ENCODE measurements at places on chromosomes 7 and 10. TPM values are rescaled to one million over a fixed set of nuclear protein-coding genes. Genes with fewer than 3 reads are reported as not detected.

The CALU gene
- total RNA-seq: 856 TPM

The ZNF804B gene
- total RNA-seq: not detected

The CTAGE6 gene
- total RNA-seq: not detected

The GPRIN2 gene
- not detected for total RNA-seq

The IL2RA gene
- not detected for total RNA-seq

The TMEM229A gene
- not detected for total RNA-seq

The POLR2J2 gene
- 7.4 TPM for total RNA-seq

The CYP2C19 gene
- total RNA-seq: not detected

The RSPH10B gene
- total RNA-seq: not detected

The RHOBTB1 gene
- total RNA-seq: 10.1 TPM

The PON1 gene
- not detected for total RNA-seq

The UNCX gene
- not detected for total RNA-seq

The ZNF467 gene
- 1.1 TPM for total RNA-seq

The CALN1 gene
- not detected for total RNA-seq

The HIPK2 gene
- total RNA-seq: 16.3 TPM

The WDR37 gene
- 21.3 TPM for total RNA-seq

The SCIN gene
- total RNA-seq: 0.76 TPM

The SPDYE8 gene
- total RNA-seq: not detected

The PAX4 gene
- total RNA-seq: not detected

The TEX36 gene
- total RNA-seq: not detected

The SEMA3C gene
- 62.2 TPM for total RNA-seq

The GPC2 gene
- total RNA-seq: 1.1 TPM

The MDFIC gene
- 38.9 TPM for total RNA-seq

The PILRA gene
- total RNA-seq: not detected

The APBB1IP gene
- 30.7 TPM for total RNA-seq

The SEMA4G gene
- 1.8 TPM for total RNA-seq

Data from HFFc6 (cell line).